ENCODE measurements at places on chromosomes 6 and 20. TPM values are rescaled to one million over a fixed set of nuclear protein-coding genes. Genes with fewer than 3 reads are reported as not detected.

The TTBK1 gene
- total RNA-seq, result 0.12 TPM

The SIRPD gene
- total RNA-seq, result 0.17 TPM

The SLC25A27 gene
- total RNA-seq, result not detected

The DHX35 gene
- total RNA-seq, result 10.3 TPM

The PDE7B gene
- 0.57 TPM for total RNA-seq

The ARMH2 gene
- 2.3 TPM for total RNA-seq

The TRIM10 gene
- total RNA-seq, result not detected

The DPPA5 gene
- not detected for total RNA-seq

DNA sequence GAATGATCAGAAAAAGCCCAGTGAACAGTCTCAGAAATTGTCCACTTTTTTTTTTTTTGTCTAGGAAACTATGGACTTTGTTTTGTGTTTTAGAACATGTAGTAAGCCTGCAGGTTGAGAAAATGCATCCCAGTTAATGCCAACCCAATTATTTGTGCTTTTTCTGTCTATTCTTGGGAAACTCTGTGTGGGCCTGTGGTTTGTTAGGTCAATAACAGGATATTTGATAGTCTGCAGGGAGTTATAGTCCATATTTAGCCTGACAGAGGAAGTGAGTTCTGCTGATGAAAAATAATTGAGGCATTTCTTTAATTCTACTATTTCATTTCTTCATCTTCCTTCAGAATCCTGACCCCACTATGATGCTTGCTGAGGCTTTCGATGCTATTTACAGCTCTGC is 154.0 kb upstream of the LAMP5 start:
- no peak overlapping the region for H3K27ac ChIP-seq
- H3K27me3 ChIP-seq, result no peaks in the 10 kb centered on the region
- no peaks in the 10 kb centered on the region for H3K4me1 ChIP-seq

GRCh38 chr6:10297832-10298231 is 117.0 kb downstream of the TFAP2A start:
- H3K36me3 ChIP-seq, result no peaks in the 10 kb centered on the region
- no peak for DNase-seq
- H3K27me3 ChIP-seq, result no peaks in the 10 kb centered on the region
- no peak overlapping the region for H3K4me3 ChIP-seq
- H3K4me1 ChIP-seq, result no peaks in the 10 kb centered on the region

GRCh38 chr6:99467509-99468106 is 42.5 kb upstream of the PNISR start:
- H3K27me3 ChIP-seq, result no peaks in the 10 kb centered on the region
- no peaks in the 10 kb centered on the region for H3K4me1 ChIP-seq
- DNase-seq, result peak; percentile 13
- H3K36me3 ChIP-seq, result no peaks in the 10 kb centered on the region

- H3K4me1 ChIP-seq, result peaks cover 56% of the 10 kb centered on the region
- H3K27me3 ChIP-seq, result no peaks in the 10 kb centered on the region
- no peak overlapping the region for H3K4me3 ChIP-seq
- DNase-seq, result no peak
- no peak overlapping the region for H3K27ac ChIP-seq
- peaks cover 57% of the 10 kb centered on the region for H3K36me3 ChIP-seq
Observed at GRCh38 chr20:24983896-24984295, 8.7 kb downstream of the APMAP start.

DNA sequence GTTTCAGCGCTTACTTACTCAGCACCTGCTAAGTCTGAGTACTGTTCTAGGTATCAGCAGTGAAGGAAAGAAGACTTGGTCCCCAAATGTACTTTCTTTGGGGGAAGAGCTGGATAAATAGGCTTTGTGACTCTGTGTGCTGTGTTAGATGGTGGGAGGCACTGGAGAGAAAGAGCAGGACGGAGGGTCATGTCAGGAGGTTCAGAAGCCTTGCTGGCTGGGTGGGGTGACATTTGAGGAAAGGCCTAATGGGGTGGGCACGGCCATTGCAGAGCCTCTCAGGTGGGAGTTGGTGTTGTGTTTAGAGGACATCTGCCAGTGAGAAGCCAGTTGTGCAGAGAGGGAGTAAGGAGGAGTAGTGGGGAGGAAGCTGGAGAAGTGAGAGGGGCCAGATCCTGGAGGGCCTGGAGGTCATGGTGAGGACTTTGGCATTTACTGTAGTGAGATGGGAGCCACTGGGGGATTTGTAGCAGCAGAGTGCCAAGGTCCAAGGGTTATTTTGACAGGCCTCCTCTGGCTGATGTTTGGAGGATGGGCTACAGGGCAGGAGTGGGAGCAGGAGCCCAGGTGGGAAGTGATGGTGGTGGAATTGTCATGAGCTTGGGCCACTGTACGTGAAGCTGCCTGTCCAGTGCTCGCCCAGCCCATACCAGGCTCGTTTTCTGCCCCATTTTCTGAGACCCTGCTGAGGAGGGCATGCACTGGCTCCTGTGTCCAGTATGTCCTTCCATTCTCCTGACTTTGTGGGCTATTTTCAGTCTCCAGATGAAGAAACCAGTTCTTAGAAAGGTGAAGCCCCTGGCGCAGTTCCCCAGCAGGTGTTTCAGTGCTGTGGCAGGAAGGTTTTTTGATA is 886 bp downstream of the SDCBP2 start:
- peak overlapping the region; percentile 54 for H3K27ac ChIP-seq
- peak overlapping the region; percentile 22 for H3K4me3 ChIP-seq
- peak; percentile 4 for DNase-seq
- no peaks in the 10 kb centered on the region for H3K27me3 ChIP-seq

GRCh38 chr6:169527306-169527705 is 174.5 kb downstream of the WDR27 start:
- no peak overlapping the region for H3K4me3 ChIP-seq
- H3K27me3 ChIP-seq, result peaks cover 2% of the 10 kb centered on the region
- peaks cover 20% of the 10 kb centered on the region for H3K4me1 ChIP-seq
- no peaks in the 10 kb centered on the region for H3K36me3 ChIP-seq
- no peak overlapping the region for H3K27ac ChIP-seq

DNA sequence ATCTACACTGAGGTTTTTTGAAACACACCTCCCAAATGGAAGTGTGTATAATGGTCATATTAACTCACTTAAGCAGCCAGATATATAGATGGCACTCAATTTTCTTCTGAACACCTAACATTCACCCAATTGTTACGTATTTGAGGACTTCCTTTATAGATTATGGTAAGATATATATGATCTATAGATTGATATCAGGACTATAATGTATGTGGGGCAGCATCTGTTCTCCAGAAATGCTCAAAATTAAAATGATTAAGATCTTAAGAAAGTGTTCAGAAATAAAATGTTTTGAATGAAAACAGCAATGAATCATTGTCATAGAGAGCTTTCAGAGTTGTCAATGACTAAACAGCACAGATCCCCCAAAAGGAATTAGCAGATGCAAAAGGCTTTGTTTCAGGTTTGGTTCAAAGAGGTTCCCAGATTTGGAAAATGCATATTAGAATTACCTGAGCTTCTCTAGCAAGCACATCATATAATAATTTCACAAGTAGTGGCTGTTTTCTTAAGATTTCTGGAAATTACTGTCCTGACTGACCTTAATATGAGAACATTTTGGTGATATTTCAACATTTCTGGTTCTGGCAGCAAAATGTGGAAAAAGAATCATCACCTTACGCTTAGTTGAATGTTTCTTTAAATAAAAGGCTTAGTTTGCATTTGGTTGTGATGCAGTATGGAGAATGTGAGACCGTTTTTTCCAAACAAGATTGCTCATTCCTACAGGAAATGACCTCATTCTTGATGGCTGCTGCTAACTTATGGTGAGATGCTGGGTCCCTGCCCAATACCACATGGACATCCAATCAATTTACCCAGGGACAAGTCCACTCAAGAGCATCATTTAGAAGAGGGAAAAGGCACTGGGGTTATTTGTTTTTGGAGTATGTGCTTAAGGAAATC is 31.5 kb downstream of the TRAF3IP2 start:
- H3K27ac ChIP-seq, result no peak overlapping the region
- peaks cover 49% of the 10 kb centered on the region for H3K36me3 ChIP-seq
- peaks cover 14% of the 10 kb centered on the region for H3K4me1 ChIP-seq

- DNase-seq, result no peak
- H3K4me1 ChIP-seq, result peaks cover 5% of the 10 kb centered on the region
- peaks cover 53% of the 10 kb centered on the region for H3K36me3 ChIP-seq
- H3K4me3 ChIP-seq, result no peak overlapping the region
Observed at GRCh38 chr20:41098703-41099250, 38.6 kb upstream of the PLCG1 start.

GRCh38 chr20:25294459-25295385 is 46.8 kb downstream of the PYGB start:
- H3K4me1 ChIP-seq, result peaks cover 4% of the 10 kb centered on the region
- no peak overlapping the region for H3K4me3 ChIP-seq
- DNase-seq, result peak; percentile 60
- no peaks in the 10 kb centered on the region for H3K27me3 ChIP-seq

DNA sequence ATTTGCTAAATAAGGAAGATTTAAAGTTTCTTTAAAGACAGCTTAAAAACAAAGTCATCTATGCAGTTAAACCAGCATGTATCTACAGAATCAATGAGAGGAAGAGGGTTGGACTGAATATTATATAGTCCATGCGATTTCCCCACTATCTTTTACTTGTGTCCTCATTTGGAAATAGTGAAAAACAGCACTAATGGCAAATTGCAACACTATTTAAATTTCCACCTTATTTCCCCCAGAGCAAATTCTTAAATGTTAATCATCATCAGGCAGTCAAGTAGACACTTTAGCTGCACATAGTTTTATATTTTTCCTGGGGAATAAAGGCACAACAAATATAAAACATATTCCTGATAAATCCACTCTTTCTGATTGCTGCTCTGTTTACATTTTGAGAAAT is 114.6 kb downstream of the LCA5 start:
- H3K4me3 ChIP-seq, result no peak overlapping the region
- H3K27me3 ChIP-seq, result peaks cover 6% of the 10 kb centered on the region
- H3K36me3 ChIP-seq, result no peaks in the 10 kb centered on the region
- no peaks in the 10 kb centered on the region for H3K4me1 ChIP-seq
- no peak for DNase-seq
- H3K27ac ChIP-seq, result no peak overlapping the region

GRCh38 chr20:32518593-32519380 is 66.3 kb downstream of the NOL4L start:
- H3K27me3 ChIP-seq, result no peaks in the 10 kb centered on the region
- peaks cover 47% of the 10 kb centered on the region for H3K4me1 ChIP-seq
- H3K36me3 ChIP-seq, result peaks cover 42% of the 10 kb centered on the region
- H3K4me3 ChIP-seq, result no peak overlapping the region
- DNase-seq, result no peak

DNA sequence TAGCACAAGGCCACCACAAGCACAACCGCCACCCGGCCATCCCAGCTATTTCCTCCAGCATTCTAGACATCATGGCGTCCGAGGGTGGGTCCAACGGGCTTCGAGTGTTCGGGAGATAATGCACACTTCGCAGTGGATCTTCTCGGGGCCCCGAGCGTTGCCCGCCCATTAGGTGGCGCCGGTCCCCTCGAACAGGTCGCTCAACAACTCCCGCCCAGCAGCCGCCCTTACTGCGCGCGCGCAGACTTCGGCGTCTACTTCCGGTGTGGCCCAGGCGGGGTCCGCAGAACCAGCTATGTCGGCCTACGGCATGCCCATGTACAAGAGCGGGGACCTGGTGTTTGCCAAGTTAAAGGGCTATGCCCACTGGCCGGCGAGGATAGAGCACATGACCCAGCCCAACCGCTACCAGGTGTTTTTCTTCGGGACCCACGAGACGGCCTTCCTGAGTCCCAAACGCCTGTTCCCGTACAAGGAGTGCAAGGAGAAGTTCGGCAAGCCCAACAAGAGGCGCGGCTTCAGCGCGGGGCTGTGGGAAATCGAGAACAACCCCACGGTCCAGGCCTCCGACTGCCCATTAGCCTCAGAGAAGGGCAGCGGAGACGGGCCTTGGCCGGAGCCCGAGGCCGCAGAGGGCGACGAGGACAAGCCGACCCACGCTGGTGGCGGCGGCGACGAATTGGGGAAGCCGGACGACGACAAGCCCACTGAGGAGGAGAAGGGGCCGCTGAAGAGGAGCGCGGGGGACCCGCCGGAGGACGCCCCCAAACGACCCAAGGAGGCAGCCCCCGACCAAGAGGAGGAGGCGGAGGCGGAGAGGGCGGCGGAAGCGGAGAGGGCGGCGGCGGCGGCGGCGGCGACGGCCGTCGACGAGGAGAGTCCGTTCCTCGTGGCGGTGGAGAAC is at the start of gene HDGFL1:
HDGFL1 (plus strand) TSS at position 286 of the 904 bp plus-strand sequence; CDS start at position 296, 10 bp downstream.
- H3K4me3 ChIP-seq, result no peak within 1 kb of the TSS
- no peaks in the 10 kb centered on the region for H3K4me1 ChIP-seq
- DNase-seq, result no peak
- H3K27ac ChIP-seq, result no peak within 1 kb of the TSS
- no peaks in the 10 kb centered on the region for H3K27me3 ChIP-seq
- H3K36me3 ChIP-seq, result no peaks in the 10 kb centered on the region

DNA sequence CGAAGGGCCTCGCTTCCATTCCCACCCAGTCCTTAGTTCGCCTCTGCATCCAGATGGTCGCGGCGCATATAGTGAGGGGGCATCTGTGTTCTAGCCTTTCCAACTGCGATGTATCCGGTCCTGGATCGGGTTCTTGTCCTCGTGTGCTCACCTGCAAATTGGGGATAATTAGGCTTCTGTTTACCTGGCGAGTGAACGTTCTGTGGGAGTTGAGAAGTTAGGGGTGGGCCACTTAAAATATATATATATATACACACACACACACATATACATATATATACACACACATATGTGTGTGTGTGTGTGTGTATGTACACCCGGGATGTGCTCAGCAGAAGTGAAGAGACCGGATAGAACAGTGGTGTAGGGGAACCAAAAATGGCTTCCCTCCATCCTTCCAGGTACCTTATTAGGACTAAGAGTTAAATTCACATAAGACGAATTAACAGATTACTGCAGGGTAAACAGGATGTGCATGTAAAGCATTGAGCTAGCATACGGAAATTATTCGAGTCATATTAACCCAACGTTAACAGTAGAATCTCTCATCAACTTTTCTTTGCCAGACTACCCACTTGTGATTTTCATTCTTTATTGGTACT is 537 bp downstream of the CSTF1 start:
- DNase-seq, result peak; percentile 32
- H3K36me3 ChIP-seq, result peaks cover 58% of the 10 kb centered on the region
- H3K4me1 ChIP-seq, result peaks cover 59% of the 10 kb centered on the region
- H3K4me3 ChIP-seq, result no peak overlapping the region
- no peaks in the 10 kb centered on the region for H3K27me3 ChIP-seq

- no peak overlapping the region for H3K27ac ChIP-seq
- DNase-seq, result no peak
- H3K27me3 ChIP-seq, result no peaks in the 10 kb centered on the region
- peaks cover 45% of the 10 kb centered on the region for H3K36me3 ChIP-seq
- no peak overlapping the region for H3K4me3 ChIP-seq
Observed at GRCh38 chr6:85580878-85581267, 12.8 kb downstream of the SNX14 start.

GRCh38 chr20:13639150-13639497 is 392 bp upstream of the TASP1 start:
- DNase-seq, result peak; percentile 7
- H3K4me1 ChIP-seq, result peaks cover 36% of the 10 kb centered on the region
- peak overlapping the region; percentile 85 for H3K4me3 ChIP-seq
- H3K27me3 ChIP-seq, result peaks cover 7% of the 10 kb centered on the region
- peak overlapping the region; percentile 80 for H3K27ac ChIP-seq
